ENCODE measurements at places on chromosomes 1 and 21. TPM values are rescaled to one million over a fixed set of nuclear protein-coding genes. Genes with fewer than 3 reads are reported as not detected.
A peak's percentile ranks its signal among the peaks of the same experiment; 100 is the strongest.

TOE1 gene
- polyA plus RNA-seq = 5.4 TPM

CYP4Z1 gene
- polyA plus RNA-seq = 0.61 TPM

KNCN gene
- not detected for polyA plus RNA-seq

RPE65 gene
- polyA plus RNA-seq = not detected

DNAJC28 gene
- polyA plus RNA-seq = 3.1 TPM

PI4KB gene
- 41.2 TPM for polyA plus RNA-seq

KRTAP12-2 gene
- not detected for polyA plus RNA-seq

LCE1D gene
- not detected for polyA plus RNA-seq

CXADR gene
- polyA plus RNA-seq = 21.4 TPM

DNA sequence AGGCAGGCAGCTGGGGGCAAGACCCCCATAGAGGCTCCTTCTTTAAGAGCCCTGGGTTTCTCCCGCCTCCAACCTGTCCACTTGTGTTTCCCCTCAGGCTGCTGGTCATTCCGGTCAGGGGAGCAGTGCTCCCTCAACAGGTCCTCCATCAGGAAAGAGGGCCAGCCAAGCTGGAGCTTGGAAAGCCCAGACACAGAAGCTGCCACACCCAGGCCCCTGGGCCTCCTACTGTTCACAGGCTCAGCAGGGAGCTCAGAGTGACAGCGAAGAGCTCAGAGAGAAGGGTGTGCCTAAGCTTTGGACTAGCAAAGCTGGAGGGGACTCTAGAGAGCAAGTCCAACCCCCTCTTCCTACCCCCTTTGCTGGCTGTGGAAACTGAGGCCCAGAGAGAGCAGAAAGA is 10.3 kb upstream of the CDCP2 start:
- H3K27me3 ChIP-seq = no peaks in the 10 kb centered on the region
- no peak overlapping the region for H3K27ac ChIP-seq
- H3K4me3 ChIP-seq = no peak overlapping the region
- H3K36me3 ChIP-seq = no peaks in the 10 kb centered on the region
- DNase-seq = no peak

- H3K27ac ChIP-seq = peak overlapping the region; percentile 27
- peaks cover 66% of the 10 kb centered on the region for H3K4me1 ChIP-seq
- no peaks in the 10 kb centered on the region for H3K27me3 ChIP-seq
- H3K36me3 ChIP-seq = no peaks in the 10 kb centered on the region
These were observed 21.8 kb downstream of the ADARB1 start for GRCh38 chr21:45096217-45096616.

DNA sequence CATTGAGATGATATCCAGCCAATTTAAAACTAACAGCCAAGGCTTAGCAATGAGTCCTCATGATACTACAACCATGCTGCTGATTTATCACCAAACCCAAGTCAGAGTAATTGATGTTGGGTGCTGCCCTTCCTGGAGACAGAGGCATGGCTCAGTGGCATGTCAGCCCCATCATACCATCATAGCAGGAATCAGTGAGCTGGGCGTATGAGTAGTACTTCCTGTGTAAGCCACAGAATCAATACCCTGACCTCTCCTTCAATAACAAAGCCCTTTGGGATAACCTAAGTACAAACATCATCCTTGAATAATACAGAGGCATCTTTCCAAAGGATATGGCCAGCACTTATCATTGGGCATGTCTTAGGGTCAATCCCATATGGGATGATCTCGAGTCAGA is 3.0 kb upstream of the LCE1E start:
- H3K27ac ChIP-seq = no peak overlapping the region
- H3K36me3 ChIP-seq = no peaks in the 10 kb centered on the region
- H3K4me3 ChIP-seq = no peak overlapping the region
- H3K27me3 ChIP-seq = no peaks in the 10 kb centered on the region
- H3K4me1 ChIP-seq = no peaks in the 10 kb centered on the region

DNA sequence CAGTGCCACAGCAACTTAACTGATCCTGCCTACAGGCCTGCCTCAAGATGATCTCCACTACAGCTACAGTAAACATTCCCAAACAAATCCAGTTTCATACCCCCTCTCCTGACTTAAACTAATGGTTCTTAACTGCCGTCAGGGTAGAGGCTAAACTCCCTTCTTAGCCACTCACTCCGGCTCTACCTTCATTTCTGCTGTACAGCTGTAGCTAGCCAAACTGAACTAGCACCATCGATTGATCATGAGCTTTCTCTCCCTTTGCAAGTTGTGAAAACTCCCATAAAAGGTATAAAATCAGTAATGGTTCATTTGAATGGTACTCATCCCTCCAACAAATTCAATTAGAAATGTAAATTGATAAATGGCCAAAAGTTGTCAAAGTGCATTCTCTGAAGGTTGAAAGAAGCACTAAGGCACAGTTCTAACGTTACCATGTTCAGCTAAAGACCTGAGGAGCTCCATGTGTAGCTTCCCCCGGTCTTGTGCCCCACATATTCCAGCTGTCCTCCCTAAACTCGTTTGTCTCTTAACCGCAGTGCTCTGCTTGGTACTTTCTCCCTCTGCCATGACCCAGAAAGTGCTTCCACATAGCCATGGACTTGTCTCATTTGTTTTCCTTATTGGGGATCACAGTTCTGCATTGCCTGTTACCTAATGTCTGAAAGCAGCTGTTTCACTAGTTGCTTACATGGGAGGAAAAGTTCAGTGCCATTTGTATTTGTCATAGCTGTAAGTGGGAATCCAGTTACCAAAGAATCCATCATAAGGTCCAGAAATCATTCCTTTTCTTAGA is 49.8 kb downstream of the DHX9 start:
- no peak overlapping the region for H3K4me3 ChIP-seq
- H3K4me1 ChIP-seq = no peaks in the 10 kb centered on the region

- H3K4me1 ChIP-seq = no peaks in the 10 kb centered on the region
- no peaks in the 10 kb centered on the region for H3K27me3 ChIP-seq
- H3K27ac ChIP-seq = no peak overlapping the region
- no peaks in the 10 kb centered on the region for H3K36me3 ChIP-seq
These were observed 464.1 kb upstream of the BEND5 start for GRCh38 chr1:49240709-49241221.

DNA sequence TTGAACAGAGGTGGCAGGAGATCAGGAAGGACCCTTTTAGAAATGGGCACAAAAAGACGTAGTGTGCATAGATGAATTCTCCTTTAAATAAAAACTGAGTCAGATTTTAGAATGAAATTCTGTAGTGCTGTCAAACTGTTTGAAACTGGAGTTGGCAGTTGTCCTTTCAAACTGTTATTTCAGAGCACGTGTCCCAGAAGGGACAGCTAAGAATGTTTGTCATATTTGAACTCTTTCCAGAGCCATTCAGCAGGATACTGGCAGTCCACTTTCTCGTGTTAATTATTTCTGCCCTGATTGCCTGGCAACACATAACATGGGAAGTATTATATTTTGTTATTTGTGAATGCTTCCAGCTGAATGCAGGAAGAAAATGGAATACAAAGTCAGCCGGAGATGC is 212.3 kb upstream of the DPYD start:
- no peaks in the 10 kb centered on the region for H3K36me3 ChIP-seq
- H3K27me3 ChIP-seq = no peaks in the 10 kb centered on the region

GRCh38 chr1:110370827-110371226 is 20.0 kb downstream of the SLC16A4 start:
- DNase-seq = no peak
- H3K36me3 ChIP-seq = peaks cover 79% of the 10 kb centered on the region
- H3K27ac ChIP-seq = no peak overlapping the region
- no peaks in the 10 kb centered on the region for H3K4me1 ChIP-seq

GRCh38 chr1:60470246-60470645 is 396.7 kb upstream of the C1orf87 start:
- no peak overlapping the region for H3K27ac ChIP-seq
- DNase-seq = no peak
- no peaks in the 10 kb centered on the region for H3K36me3 ChIP-seq
- no peaks in the 10 kb centered on the region for H3K4me1 ChIP-seq
- no peaks in the 10 kb centered on the region for H3K27me3 ChIP-seq
- H3K4me3 ChIP-seq = no peak overlapping the region

GRCh38 chr1:43293896-43294760 is 6.7 kb upstream of the TIE1 start:
- H3K27me3 ChIP-seq = no peaks in the 10 kb centered on the region
- peak overlapping the region; percentile 89 for H3K27ac ChIP-seq
- peaks cover 4% of the 10 kb centered on the region for H3K4me1 ChIP-seq
- no peaks in the 10 kb centered on the region for H3K36me3 ChIP-seq

DNA sequence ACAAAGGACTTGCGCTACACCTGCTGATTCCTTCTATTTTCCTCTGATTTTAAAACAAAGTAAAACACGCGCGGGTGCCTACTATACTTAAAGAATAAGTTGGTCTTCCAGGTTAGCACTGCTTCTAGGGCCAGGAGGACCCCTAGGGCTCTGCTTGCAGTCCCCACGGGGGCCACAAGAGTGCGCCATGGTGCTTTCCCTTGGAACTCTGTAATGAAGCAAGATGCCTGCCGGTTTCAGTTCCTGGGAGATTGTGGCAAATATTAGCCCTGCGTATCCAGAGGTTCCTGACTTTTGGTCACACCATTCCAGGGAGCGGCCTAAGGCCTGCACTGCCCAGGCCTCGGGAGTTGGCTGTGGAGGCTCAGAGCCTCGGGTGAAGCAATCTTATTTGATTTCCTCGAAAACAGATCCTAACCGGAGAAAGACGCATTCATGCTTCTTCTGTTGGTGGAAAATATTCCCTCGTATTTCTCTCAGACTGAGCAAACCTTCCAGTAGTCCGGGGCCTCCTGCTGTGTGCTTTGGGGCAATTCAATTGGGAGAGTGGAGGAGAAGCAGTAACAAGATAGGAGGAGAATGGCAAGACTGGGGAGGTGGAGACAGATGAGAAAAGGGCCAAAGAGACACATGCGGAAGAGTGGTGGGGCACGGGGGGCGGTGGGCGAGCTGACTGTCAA is 25.3 kb downstream of the ADAM30 start:
- H3K27me3 ChIP-seq = no peaks in the 10 kb centered on the region
- H3K4me1 ChIP-seq = no peaks in the 10 kb centered on the region
- H3K27ac ChIP-seq = no peak overlapping the region
- H3K4me3 ChIP-seq = peak overlapping the region; percentile 4

DNA sequence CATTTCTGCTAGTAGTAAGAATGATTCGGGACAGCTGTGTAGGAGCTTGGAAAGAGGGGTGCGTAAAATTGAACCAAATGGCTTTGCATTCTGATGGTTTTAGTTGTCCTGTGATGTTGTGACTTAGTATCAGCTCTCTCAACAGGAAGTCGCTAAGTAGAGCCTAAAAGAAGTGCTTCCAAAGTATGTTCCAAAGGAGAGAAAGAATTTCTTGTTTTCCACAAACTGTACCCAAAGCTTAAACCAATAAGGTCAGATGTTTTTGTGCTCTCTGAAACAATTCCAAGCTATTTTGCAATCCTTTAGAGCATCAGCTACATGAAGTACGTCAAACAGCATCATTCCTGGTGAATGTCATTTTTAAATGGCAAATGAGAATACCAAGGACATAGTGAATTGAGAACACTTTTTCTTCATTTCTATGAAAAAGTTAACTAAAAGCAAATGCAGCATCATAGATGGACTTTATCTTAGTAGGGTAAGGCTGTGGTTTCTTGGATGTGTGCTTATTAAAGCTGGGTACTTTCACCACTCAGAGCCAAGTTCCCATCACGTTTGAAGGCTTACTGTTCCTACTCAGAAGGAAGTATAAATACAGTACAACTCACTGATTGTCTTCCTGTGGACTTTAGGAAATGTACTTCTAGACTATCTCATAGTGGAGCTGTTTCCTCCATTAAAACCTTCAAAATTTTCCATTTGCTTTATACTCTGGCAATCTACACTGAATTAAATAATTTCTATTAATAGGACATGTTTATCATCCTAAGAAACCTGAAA is 148.6 kb downstream of the C1orf21 start:
- peaks cover 33% of the 10 kb centered on the region for H3K4me1 ChIP-seq
- no peak overlapping the region for H3K4me3 ChIP-seq
- no peak for DNase-seq
- H3K36me3 ChIP-seq = no peaks in the 10 kb centered on the region
- no peaks in the 10 kb centered on the region for H3K27me3 ChIP-seq

DNA sequence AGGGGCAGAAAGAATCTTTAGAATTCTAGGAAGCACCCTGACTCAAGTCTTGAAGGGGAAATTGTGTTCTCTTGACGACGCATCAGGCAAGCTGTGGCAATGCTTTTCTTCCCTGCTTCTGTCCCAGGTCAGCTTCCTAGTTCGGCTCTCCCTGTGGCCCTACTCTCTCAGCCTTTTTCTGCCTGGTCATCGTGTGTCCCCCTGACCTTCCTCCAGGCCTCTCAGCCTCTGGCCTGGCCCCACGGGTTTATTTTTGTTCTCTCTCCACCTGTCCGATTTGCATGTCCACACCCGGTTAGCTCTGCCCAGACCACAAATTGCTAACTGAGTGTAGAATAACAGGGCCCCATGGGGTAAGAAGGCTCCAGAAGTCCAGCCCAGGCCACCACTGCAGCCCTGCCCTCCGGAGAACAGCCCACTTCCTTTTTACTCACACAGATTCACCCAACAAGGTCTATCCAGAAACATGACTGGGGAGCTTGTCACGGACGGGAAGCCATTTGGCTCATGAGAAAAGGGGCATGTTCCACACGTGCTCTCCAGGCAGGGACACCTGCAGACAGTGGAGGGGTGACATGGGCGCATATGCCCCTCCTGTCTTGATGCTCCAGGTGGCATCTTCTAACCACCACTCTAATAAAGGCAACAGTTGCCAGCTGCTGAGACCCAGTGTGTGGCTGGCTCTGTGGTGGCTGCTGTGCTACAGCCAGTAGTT is 9.8 kb downstream of the KCNN3 start:
- no peaks in the 10 kb centered on the region for H3K36me3 ChIP-seq
- H3K4me3 ChIP-seq = no peak overlapping the region
- H3K27ac ChIP-seq = no peak overlapping the region
- peaks cover 31% of the 10 kb centered on the region for H3K4me1 ChIP-seq
- no peak for DNase-seq
- no peaks in the 10 kb centered on the region for H3K27me3 ChIP-seq

GRCh38 chr1:234926559-234927311 is 201.9 kb downstream of the TOMM20 start:
- peak overlapping the region; percentile 35 for H3K27ac ChIP-seq
- peaks cover 26% of the 10 kb centered on the region for H3K4me1 ChIP-seq
- H3K36me3 ChIP-seq = no peaks in the 10 kb centered on the region
- DNase-seq = no peak

- H3K4me1 ChIP-seq = no peaks in the 10 kb centered on the region
- H3K4me3 ChIP-seq = no peak overlapping the region
- no peak for DNase-seq
- H3K27ac ChIP-seq = no peak overlapping the region
- H3K27me3 ChIP-seq = no peaks in the 10 kb centered on the region
- H3K36me3 ChIP-seq = peaks cover 14% of the 10 kb centered on the region
These were observed 2.6 kb downstream of the CHML start for GRCh38 chr1:241637604-241638003.

- no peak overlapping the region for H3K4me3 ChIP-seq
- H3K27ac ChIP-seq = no peak overlapping the region
- no peaks in the 10 kb centered on the region for H3K4me1 ChIP-seq
These were observed 59.6 kb downstream of the CC2D1B start for GRCh38 chr1:52306227-52307006.

Measured in heart left ventricle (tissue), 16 donors.